NCI-H1694 treated with DMSO at 0.1 percent for 48 hours (cell line): ENCODE measurements at places on chromosomes 7 and 10.
A peak's percentile ranks its signal among the peaks of the same experiment; 100 is the strongest.

- DNase-seq: no peak
Measured at GRCh38 chr7:37048674-37049073, 324.4 kb upstream of the AOAH start.

DNA sequence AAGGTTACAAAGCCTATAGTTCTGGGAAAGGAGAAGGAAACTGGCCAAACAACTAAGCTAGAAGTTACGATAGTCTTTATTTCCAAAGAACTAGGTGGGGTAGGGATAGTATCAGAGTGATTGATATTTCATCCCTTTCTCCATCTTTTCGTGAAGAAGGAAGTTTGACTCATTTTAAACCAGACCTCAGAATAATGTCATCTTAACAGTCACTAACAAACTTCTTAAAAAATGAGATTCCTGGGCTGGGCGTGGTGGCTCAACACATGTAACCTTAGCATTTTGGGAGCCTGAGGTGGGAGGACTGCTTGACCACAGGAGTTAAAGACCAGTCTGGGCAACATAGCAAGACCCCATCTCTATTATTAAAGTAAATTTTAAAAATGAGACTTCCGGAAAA is 69.4 kb downstream of the ARL4A start:
- DNase-seq: no peak

GRCh38 chr7:139032473-139032872 is 3.4 kb downstream of the ZC3HAV1L start:
- DNase-seq: no peak

DNA sequence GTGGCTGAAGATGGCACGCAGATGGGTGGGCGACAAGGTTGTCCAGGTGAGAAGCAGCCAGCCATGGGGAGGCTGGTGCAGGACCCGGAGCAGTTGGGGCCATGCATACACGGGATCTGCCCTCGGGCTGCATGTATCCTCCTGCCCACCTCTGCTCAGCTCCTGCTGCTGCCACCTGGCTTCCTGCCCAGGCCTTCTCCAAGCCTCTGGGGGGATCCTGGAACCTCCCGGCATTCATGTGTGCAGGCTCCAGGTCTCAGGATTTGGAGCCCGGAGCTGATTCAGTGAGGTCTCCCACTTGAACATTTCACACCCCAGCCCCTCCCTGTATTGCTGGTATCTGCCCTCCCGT is 27.0 kb downstream of the PDGFA start:
- peak; percentile 83 for DNase-seq

- no peak for DNase-seq
Measured at GRCh38 chr10:56296618-56297017, 64.4 kb downstream of the ZWINT start.
